NT2/D1 (cell line): ENCODE measurements at places on chromosomes 2 and 18.

DNA sequence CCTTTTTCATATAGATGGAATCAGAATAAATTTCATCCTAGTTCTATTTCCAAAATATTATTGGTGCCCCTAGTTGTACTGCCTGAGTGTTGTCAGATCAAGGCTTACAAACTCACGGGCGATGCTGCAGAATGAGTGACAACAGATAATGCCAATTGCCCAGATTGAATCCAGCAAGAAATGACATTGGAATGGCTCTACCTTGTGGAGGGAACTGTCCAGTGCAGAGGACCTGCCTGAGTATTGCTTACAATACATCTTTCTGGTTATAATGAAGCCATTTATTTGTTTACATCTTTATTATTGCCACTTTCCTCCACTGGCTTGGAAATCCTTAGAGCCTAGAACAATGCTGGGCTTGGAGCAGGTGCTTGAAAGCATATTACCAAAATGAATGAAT is 7.8 kb upstream of the IL1R2 start:
- DNase-seq = no peak

DNA sequence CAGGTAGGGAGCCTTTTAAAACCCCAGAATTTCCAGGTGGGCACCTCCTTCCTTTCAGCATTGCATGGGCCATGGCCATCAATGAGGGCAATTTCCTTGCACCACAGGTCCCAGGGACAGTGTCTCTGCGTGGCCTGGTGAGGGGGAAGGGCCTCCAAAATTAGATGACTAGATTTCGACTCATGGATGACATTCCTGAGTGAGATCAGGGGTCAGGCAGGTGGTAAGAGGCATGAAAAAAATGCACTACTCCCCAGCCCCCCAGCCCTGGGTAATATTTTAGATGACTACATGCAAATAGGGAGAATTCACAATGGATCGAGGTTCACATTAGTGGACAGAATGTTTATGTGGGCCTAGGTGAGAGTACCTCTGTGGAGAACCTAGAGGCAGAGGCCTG is 19.0 kb upstream of the IGFBP5 start:
- no peak for DNase-seq

DNA sequence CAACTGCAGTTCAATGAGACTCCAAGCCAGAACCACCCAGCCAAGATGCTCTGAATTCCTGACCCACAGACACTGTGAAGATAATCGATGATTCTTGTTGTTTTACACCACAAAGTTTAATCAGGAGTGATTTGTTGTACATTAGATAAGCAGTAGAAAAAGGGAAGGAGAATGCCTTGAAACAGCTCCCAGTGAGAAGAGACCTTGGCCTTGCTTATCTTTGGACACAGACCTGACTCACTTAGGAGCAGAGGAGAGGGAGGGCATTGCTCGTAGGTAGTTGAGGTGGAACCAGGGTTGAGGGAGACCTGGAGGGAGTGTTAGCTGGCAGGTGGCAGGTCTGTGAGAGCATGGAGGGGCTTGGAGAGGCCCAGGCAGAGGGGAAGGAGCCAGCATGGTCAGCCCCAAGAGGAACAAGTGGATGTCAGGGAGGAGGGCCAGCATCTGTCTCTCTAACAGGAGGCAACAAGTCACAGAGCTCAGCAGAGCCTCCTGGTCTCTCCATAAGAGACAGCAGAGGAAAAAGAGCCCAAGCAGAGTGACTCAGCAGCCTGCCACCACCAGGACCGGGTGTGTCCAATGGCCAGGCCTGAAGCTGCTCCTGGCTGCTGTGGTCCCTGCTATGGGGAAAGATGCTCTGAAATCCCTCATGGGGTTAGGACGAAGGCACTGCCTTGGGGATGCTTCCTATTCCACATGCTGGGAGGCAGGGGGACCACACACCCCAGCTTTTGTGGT is 161.6 kb upstream of the CAPN13 start:
- DNase-seq = no peak

- DNase-seq = no peak
Measured at GRCh38 chr2:239882781-239883180, 142.4 kb downstream of the NDUFA10 start.

GRCh38 chr2:229620759-229621158 is 93.6 kb downstream of the DNER start:
- no peak for DNase-seq

- no peak for DNase-seq
Measured at GRCh38 chr2:237623428-237624403, 3.7 kb upstream of the LRRFIP1 start.
